Neuronal stem cell (in vitro differentiated cells): ENCODE measurements at places on chromosomes 7 and 10.

DNA sequence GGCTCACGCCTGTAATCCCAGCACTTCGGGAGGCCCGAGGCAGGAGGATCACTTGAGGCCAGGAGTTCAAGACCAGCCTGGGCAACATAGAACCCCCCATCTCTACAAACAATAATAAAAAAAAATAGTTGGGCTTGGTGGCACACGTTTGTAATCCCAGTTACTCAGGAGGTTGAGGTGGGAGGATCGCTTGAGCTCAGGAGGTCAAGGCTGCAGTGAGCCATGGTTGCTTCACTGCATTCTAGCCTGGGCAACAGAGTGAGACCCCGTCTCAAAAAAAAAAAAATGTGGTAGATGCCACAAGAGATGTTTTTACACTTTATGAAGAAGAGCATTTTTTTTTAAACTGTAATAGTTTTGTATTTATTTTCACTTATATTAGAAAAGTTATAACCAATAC, 12.8 kb downstream of the NYAP1 start:
- DNase-seq = no peak

GRCh38 chr7:137890449-137890921, 43.7 kb upstream of the DGKI start:
- DNase-seq = no peak

DNA sequence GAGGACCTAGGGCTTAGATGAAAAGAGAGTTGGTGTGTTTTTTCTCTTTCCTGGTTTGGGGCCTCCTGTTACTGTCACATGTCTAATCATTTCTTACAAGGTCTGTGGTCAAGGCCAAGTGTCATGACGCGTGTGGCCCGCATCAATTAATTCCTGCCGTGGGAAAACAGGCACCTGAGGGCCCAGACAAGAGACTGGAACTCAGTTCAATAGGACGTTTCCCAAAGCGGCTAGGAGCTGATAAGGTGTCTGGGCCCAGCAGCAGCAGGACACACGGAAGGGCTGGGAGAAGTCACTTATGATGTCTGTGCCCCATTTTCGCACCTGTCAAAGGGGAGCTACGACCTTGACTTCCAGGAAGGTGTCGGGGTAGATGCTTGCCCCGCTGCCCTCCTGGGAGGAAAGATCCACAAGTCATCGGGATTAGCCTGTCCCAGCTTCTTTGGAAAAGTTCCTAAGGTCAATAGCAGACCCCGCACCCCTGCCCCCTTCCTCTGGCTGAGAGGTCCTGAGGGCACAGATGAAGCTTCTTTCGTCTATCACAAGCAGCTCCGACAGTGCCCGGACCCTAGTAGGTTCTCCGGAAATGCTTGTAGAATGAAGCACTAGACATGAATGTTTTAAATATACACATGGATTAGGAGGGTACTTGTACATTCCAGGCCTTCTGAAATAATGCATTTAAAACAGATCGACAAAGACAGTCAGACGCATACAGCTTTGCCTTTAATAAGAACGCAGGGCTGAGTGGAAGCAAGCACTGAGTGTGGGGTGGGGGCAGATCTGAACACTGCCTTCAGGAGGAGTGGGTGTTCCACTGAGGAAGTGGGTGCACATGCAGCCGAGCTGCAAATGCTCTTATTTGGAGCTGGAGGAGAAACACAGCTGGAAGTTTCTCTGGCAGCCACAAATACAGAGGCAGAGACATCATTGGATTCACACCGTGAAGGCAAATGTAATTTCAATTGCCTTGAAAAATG, 237.5 kb upstream of the GRB10 start:
- no peak for DNase-seq

DNA sequence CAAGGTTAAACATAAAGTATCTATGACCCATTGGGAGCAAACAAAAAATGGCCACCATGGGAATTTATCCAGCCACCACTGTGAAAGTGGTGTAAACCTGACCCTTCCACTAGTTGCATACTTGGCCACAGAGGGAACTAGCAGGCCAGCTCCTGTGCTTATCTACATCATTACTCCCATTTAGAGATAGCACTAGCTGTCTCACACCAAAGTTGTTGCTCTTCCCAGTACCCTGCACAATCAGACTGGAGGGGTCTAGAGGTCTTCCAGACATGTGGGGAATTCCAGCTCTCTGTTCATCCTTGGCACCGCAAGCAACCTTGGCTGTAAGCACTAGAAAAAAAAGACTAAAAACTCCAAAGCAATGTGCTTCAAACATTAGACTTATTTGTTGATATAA, 113.9 kb downstream of the IPMK start:
- no peak for DNase-seq

- no peak for DNase-seq
These were observed 25.6 kb upstream of the GRID1 start for GRCh38 chr10:86391986-86392722.

DNA sequence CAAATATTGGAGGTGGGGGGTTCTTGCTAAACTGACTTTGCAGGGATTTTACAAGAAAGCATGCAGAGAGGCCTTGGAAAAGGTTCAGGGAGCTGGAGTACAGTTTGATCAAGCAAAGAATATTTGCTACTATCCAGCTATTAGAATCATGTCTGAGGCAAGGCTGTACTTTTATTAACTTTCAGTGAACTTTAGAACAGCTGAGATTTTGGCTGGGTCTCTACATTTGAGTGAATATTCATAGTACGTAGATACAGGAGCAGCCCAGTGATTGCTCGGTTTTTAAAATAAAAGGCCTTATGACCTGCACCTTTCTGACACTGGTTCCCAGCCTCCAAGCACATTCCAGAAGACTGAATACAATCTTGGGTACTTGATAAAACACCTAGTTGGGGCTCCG, 496.8 kb upstream of the AKR1E2 start:
- DNase-seq = no peak

GRCh38 chr7:140673063-140673773, 473 bp downstream of the ADCK2 start:
- peak; percentile 24 for DNase-seq

DNA sequence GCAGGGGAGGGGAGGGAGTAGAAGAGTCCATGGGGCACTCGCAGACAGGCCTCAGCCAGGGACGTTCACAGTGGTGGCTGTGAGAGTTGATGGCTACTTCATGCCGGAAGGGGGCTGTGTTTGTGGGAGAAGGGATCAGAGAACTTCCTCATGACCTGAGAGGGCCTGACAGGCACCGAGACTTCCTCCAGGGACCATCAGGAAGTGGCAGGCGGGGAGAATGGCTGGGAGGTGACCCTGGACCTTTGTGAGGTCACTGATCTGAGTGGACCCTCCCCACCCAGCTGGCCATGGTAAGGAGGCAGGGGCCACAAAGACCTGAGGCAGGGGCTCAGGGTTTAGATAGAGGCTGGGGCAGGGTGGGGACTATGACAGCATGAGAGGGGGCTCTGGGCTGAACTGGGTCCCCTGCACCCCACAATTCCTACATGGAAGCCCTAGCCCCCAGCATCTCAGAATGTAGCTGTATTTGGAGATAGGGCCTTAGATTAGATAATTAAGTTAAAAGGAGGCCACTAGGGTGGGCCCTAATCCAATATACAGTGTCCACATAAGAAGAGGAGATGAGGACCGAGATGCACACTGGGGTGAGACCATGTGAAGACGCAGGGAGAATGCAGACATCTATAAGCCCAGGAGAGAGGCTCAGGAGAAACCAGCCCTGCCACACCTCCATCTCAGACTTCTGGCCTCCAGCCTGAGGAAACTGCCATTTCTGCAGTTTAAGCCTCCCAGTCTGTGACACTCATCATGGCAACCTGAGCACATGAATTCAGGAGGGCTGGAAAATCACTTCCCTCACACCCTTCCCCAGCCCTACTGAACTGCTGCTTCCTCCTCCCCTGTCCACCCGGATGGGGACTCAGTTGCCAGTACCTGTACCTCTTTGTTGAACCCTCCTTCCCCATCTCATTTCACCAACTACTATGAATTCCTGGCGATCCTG, 273.9 kb upstream of the ZNF32 start:
- no peak for DNase-seq

DNA sequence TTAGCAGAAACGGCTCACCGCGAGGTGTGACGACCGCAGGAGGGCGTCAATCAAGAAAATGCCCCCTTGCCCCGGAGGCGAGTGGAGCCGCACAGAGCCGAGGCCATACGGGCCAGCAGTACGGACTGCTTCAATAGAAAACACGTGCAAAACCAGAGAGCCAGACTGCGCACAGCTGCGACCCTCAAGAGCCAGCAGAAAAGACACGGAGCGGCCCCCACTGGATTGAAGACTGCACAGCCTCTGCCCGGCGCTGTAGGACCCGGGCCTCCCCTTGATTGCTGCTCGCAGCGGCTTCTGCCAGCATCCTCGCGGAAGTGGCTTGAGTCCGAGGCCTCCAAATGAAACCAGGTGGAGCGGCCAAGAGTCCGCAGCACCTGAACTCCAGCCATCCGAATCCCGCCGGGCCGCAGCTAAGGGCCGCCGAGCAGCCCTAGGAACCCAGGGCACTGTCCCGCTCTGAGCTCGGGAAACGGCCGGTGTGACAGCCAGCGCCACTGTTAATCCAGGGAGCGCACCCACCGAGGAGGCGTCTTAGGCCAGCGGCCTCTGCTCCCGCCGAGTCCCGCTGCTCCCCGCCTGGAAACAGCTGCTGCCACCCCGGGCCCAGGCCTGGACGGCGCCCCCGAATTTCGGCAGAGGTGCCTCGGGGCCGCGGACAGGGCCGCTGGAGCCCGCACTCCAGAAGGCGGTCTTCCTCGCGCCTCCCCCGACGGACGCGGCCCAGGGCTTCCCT, 660 bp upstream of the HHEX start:
- peak; percentile 29 for DNase-seq

- no peak for DNase-seq
These were observed 97.7 kb upstream of the PCBD1 start for GRCh38 chr10:70985824-70986622.
